ENCODE measurements at places on chromosomes 13 and 19.

GRCh38 chr13:29693275-29693945 lies 97.9 kb upstream of the SLC7A1 start:
- peak; percentile 71 for DNase-seq

DNA sequence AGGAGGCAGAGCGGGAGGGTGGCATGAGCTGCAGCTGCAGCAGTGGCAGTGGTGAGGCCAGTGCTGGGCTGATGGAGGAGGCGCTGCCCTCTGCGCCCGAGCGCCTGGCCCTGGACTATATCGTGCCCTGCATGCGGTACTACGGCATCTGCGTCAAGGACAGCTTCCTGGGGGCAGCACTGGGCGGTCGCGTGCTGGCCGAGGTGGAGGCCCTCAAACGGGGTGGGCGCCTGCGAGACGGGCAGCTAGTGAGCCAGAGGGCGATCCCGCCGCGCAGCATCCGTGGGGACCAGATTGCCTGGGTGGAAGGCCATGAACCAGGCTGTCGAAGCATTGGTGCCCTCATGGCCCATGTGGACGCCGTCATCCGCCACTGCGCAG lies 2.0 kb downstream of the EGLN2 start:
- no peak for DNase-seq

- DNase-seq: no peak
Measured at GRCh38 chr13:40960716-40961115, 58.4 kb downstream of the ELF1 start.

- DNase-seq: no peak
Measured at GRCh38 chr19:44725251-44725650, 23.3 kb upstream of the BCL3 start.

DNA sequence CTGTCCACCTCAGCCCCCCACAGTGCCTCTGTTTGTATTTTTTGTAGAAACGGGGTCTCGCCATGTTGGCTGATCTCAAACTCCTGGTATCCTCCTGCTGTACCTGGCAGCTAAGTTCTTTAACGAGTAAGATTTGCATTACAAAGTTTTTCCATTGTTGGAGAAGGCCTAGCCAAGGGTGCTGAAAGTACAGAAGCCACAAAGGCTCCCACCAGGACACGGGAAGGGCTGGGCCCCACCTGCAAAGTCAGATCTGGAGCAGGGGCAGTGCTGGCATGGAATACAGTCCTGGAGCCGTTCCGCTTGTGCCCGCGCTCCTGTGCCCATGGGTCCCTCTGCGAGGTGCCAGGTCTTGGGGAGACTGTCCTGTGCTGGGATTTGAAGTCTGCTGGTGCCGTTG lies 12.1 kb downstream of the FZR1 start:
- DNase-seq: no peak

- no peak for DNase-seq
Measured at GRCh38 chr19:38061294-38061693, 154.3 kb downstream of the SIPA1L3 start.

DNA sequence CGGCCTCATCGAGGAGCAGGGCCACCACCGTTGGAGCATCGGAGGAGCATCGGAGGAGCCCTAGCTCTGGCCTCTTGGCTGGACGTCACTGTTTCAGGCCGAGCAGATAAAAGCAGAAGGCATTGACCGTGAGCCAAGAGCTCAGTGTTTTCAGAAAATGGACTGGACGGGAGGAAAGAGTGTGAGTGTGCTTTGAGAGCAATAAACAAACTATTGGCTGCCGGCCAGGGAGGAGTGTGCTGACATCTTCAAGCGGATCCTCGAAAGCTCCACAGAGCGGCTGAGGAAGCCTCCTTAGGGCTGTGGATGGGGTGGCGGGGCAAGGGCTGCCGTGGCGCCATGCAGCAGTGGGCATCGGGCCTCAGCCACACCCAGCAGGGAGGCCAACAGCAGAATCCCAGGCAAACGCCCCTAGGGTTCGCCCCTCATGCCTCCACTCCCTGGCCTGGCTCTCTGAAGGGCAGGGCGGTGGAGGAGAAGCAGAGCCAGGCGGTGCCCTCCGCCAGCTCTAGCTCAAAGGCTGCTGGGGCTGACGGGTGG lies 41.8 kb downstream of the IRS2 start:
- DNase-seq: no peak

DNA sequence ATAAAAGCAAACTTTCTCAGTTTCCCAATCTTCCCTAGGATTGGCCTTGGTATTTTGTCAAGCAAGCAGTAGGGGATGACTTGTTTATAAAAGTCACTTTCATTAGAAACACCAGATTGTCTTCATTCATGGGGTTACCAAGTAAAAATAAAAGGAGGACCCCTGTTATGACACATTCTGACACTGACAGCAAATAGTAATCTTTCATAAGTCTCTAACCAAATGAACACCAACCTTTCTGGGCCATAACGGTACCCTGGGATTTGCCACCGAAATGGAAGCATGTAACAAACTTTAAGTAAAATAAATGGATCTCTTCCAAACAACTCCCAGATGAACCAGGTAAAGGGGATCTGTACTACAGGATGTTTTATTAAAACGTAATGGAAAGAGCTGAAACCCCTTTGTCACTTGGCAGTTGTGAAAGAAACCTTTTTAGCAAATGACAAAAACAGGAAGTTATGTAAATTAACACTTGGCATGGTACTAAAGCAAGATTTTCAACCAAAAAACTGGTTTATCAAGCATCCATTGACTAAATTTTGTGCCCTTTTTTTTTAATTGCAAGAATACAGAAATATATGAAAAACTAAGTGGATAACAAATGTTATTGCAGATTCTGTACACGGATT lies 335.6 kb downstream of the RBM26 start:
- no peak for DNase-seq

- no peak for DNase-seq
Measured at GRCh38 chr19:36198119-36198518, 16.3 kb downstream of the ZNF565 start.

DNA sequence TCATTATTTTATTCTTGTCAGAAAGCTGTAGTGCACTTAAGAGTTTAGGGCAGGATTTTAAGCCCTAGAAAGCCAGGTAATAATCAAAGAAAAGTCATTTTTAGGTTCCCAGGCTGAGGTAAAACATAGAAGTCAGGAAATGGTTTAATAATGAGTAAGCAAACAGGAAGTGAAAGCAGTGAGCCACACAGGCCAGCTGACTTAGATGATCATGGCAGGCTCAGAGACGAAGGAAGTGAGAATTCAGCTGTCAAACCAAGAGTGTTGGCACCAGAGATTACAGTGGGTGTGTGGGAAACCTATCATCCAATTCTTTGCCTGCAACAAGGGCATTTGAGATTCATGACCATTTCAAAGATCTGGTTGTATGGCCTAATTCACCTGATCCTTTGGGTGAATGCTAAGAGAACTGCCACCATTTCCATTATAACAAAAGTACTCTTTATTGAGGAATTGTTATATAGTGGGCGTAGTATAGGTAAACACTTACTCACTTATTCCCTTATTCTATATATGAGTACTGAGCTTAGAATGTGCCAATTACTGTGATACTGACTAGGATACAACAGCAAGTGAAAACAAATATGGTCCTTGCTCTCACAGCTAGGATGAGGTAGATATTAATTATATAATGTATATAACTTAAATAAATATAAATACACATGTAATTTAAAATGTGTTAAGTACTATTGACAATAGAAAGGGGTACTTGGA lies 103.7 kb upstream of the EDNRB start:
- no peak for DNase-seq

GRCh38 chr13:113176280-113176679 lies 17.8 kb downstream of the PROZ start:
- DNase-seq: no peak

DNA sequence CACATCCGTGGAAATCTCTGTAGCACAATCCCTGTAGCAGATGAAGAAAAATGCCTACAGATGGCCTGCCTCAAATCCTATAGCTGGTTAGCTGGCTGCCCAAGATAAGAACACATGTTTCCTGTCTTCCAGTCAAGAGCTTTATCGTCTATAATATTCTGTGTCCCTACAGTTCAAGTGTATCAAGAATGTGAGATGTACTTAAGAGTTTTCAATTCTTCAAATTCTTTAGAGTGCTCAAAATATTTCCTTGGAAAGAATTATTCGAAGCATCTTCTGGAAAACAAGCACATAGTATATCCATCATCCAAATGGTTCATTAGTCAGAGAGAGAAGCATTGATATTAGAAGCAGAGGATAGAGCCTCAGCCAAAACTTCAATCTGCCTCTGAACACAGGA lies 239.8 kb downstream of the COG6 start:
- no peak for DNase-seq

DNA sequence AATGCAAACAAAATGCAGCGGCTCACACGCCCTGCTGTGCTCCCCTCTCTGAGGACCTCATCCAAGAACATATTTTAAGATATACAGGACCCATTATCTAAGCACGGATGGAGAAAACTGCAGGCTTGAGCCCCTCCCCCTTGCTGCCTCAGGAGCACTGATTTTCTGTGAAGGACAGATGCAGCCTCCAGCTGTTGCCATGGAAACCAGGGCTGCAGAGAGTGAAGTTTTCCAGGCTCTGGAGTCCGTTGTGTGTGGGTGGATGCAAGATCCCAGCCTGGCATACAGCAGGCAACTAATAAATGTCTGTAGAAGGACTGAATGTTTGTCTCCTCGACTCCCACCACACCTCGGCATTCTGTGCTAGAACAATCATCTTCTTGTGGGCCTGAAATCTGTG lies 105.6 kb upstream of the PEG3 start:
- no peak for DNase-seq

DNA sequence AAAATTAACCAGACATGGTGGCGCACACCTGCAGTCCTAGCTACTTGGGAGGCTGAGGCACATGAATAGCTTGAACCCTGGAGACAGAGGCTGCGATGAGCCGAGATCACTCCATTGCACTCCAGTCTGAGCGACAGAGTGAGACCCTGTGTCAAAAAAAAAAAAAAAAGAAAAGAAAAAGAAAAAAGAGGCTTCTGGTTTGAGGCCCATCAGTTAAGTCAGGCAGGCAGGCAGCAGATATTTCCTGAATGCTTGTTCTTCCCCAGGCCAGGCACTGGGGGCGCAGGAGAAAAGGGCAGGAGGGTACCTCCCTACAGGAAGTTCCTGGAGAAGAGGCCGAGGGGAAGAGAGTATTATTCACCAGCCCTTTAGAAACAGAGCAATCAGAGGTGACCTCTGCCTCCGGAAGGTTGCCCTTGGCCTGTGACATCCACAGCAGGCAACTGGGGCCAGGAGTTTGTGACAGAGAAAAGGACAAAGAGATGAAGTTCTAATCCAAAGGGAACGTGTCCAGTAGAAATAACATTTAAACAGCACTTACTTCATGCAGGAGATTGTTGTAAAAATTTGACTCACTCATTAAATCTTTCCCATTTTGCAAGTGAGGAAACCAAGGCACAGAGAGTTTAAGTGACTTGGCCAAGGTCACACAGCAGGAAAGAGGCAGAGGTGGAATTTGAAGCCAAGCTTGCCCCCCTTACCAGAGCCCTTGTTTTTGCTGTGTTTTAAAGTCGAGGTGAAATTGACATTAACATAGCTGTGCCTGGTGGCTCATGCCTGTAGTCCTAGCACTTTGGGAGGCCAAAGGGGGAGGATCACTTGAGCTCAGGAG lies 4.3 kb upstream of the RLN3 start:
- DNase-seq: no peak

GRCh38 chr19:7191946-7192691 lies 102.1 kb downstream of the INSR start:
- no peak for DNase-seq

GRCh38 chr19:38845374-38846024 lies 4.3 kb downstream of the HNRNPL start:
- DNase-seq: no peak

DNA sequence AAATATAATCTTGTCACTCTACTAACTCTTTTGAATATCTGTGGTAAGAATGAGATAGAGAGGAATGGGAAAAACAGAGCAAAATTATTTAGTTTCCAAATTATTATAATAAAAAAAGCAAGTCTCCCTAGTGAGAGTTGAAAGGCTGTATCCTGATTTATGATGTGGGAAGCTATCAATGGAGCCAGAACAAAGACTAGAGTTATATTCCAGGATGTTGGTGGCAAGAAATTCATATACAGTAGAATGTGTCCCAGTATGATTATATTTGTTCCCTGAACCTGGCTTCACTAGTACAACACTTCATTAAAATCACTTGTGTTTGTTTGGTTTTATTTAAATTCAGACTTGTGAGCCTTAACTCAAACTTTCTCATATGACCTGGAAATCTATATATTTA lies 630.3 kb downstream of the GPC5 start:
- no peak for DNase-seq

- no peak for DNase-seq
Measured at GRCh38 chr13:76632401-76633044, 253.7 kb downstream of the KCTD12 start.

GRCh38 chr13:113411216-113412023 lies 41.9 kb downstream of the ADPRHL1 start:
- peak; percentile 27 for DNase-seq

- no peak for DNase-seq
Measured at GRCh38 chr19:45815481-45816216, 541 bp upstream of the RSPH6A start.

DNA sequence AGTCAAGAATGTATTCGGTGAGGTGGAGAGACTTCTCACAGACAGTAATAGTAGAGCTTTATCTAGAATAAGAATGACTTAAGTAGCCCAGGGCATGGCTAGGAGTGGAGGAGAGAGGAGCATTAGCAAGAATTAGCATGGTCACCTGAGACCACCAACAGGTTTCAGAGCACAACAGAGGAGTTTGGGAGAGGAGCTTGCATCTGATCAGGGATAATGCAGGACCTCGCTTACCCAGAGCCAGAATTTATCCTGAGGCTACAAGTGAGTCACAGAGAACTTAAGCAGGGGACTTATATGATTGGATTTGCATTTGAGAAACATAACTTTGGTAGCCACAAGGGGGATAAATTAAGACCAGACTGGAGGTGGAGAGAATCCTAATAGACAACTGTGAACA lies 102.1 kb upstream of the FNDC3A start:
- no peak for DNase-seq

GRCh38 chr19:41328842-41329225 lies 18.9 kb downstream of the CCDC97 start:
- DNase-seq: no peak

DNA sequence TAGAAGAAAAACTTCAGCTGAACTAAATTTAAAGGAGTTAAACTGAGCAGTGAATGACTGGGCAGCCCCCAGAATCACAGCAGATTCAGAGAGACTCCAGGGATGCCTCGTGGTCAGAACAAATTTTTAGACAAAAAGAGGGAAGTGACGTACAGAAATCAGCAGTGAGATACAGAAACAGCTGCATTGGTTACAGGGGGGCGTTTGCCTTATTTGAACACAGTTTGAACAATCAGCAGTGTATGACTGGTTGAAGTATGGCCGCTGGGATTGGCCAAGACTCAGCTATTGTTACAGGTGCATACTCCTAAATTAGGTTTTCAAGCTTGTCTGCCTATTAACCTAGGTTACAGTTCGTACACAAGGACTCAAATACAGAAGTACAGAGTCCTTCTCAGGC lies 2.2 kb upstream of the SPRYD7 start:
- DNase-seq: no peak

GRCh38 chr13:53012707-53013106 lies 15.9 kb upstream of the OLFM4 start:
- DNase-seq: no peak
